Pancreas (tissue), 10 donors: ENCODE measurements at places on chromosomes 6 and 20. TPM values are rescaled to one million over a fixed set of nuclear protein-coding genes. Genes with fewer than 3 reads are reported as not detected.

DNA sequence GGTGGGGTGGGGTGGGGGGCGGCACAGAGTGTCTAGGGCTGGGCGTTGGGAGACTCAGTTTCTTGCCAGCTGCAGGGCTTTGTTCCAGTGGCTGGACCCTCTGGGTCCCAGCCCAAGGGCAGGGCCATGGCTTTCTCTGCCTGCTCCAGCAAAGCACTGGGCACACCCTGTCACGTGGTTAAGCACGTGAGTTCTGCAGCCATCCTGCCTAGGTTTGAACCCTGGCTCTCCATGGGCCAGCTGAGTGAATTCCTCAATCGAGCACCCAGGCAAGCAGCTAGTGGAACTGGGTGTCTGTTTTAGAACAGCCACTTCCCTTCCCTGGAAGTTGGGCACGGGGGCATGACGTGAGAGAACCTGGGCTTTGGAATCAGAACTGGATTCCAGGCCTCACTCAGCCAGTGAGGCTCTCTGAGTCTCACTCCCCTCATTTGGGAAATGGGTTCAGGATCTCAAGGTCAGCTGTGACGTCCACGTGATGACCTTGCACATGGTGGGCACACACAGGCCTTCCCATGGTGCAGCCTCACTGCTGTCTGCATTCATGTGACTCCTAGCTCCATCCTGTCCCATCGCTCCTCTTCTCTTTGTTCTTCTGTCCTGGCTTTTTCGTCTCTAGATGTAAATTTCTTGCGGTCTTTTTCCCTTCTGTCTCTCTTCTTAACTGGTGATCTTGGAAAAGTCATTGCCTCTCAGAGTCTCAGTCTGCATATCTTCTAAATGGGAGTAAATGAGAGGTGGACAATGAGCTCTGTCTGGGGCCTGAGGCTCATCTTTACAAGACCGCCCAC, 45.9 kb downstream of the NOL4L start:
- DNase-seq, result no peak

The BPIFB1 gene
- not detected for total RNA-seq

DNA sequence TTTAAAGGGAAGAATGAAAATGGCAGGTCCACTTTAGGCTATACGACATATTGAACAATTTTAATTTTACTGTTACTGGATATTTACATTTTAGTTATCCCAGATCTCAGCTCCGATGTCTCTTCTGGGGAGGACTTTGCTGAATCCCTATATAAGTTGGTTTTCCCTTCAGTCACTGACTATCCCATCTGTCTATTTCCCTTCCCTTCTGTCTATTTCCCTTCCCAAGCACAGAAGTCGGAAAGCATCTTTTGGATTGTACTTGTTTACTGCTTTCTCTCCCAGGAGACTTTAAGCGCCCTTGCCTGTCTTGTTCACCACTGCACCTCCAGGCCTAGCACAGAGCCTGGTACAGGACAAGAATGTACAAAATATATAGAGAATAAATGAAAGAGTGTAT, 165.8 kb upstream of the SALL4 start:
- no peak for DNase-seq

The FOXQ1 gene
- 3.7 TPM for total RNA-seq

- DNase-seq, result peak; percentile 74
These were observed 5.1 kb downstream of the LAMA5 start for GRCh38 chr20:62361799-62362589.

The HLA-DRA gene
- total RNA-seq, result 19.9 TPM

GRCh38 chr20:17626217-17627007, 55.6 kb downstream of the RRBP1 start:
- peak; percentile 90 for DNase-seq

DNA sequence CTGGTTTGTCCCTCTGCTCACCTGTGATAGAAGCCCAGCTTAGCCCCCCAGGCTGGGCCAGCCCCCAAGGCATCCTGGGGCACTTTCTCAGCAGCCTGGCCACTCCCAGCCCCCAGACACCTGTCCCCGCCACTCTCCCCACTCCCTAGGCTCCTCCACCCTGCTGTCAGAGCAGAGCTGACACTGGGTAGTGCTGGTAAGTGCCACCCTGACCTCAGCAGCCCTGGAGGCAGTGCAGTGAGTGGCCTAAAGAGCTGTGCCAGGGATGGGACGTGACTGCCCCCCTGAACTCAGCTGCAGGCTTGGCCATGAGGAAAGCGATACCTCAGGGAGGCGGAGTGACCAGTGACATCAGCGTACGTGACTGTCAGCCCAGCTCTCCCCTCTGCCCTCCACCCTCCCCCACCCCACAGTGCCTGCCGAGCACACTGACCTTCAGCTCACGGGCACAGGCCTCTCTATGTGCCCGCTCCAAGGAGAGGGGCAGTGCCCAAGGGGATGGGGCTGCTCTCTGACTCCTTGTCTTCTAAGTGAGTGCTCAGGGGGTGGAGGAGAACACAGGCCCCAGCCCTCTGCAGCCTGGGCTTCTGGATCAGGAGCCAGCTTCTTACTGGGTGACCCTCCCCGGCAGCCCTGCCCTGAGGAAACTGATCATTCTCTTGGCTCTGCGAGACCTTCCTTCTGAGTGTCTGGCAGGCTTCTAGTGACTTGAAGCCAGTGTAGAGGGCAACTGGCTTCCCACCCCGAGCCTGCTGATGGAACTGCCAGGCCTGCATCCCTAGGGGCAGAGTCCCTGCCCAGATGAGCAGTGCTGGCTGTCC, 172.7 kb downstream of the MRPL14 start:
- no peak for DNase-seq

- DNase-seq, result no peak
These were observed 31.6 kb upstream of the CCN2 start for GRCh38 chr6:131982740-131983259.

The CDS2 gene
- total RNA-seq, result 25.2 TPM

The ARMC12 gene
- total RNA-seq, result 0.60 TPM

DNA sequence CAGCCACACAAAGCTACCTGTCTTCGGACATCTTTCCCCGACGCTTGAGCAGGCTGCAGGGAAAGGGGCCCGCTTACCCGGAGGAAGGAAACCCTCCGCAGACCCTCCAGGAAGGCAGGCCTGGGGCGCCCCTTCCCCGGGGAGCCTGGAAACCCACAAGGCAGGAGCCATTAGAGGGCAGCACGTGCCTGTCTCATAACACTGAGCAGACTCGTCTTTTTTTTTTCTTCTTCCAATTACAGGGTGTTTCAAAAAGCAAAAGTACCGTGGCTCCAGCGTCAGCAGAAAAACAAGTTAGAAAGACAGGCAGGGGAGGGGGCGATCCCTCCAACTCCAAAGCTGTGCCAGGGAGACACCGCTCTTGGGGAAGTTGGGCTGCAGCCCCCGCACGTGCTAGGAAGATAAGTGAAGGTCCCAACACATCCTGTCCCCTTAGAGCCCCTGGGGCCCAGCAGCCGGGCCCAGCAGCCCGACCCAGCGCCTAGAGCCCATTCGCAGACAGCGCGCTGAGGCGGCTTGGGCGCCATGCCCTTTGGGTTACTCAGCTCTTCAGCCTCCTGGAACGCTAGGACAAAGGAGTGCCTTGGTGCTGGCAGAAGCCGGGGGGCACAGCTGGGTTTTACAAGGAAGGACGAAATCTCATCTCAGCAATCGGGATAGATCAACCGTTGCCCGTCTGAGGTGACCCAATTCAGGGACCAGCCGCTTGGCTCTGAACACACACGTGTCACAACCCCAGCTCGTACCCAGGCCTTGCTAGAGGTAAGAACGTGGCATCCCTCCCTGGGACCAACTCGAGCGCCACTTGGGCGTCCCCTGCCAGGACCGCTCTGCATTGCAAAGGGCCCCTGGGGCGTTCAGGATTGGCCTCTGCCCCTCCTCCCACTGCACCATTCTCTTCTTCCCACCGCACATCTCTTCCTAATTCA, 136.3 kb downstream of the LY86 start:
- peak; percentile 76 for DNase-seq

- DNase-seq, result no peak
These were observed 63.3 kb downstream of the ARHGAP18 start for GRCh38 chr6:129646642-129647041.

DNA sequence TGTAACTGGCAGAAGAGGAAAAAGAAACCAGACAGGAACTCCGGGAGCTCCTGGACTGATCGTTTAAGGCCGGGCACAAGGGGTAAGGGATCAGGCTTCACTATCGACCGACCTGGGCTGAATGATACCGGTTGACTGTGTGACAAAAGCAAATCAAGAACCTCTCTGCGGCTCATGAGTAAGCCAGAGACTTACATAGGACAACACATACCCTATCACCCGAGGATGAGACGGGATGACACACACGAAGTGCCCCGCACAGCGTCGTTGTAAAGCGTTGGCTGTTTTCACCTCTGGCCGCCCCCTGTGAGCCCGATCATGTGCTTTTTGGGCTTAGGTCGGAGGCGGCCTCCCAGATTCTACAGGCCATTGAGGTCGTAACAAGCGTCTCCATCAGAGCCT, 695 bp upstream of the TGIF2 start:
- DNase-seq, result no peak

The BMP6 gene
- total RNA-seq, result 0.14 TPM

The TRIM31 gene
- 0.14 TPM for total RNA-seq

DNA sequence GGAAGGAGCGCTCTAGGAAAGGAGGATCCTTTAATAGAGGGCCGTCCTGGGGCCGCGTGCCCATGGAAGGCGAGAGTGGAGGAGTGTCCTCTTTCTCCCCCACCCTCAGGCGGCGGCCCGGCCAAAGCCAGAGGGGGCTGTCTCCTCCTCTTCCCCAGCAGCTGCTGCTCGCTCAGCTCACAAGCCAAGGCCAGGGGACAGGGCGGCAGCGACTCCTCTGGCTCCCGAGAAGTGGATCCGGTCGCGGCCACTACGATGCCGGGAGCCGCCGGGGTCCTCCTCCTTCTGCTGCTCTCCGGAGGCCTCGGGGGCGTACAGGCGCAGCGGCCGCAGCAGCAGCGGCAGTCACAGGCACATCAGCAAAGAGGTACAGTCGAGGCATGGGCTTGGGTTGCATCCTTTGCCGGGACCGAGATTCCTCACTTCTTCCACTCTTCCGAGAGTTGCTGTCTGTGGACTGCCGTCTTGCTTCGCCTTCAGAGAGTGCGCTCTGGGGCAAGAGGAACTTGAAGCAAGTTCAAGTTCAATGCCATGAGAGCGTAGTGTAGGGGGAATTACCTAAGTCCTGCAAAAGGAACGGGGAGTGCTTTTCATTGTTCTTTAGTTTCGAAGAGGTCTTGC, at the start of gene LAMA2:
TSS of gene LAMA2 (plus strand) at position 148 of the 621 bp plus-strand sequence. CDS start at position 256, 108 bp downstream.
- peak; percentile 27 for DNase-seq

DNA sequence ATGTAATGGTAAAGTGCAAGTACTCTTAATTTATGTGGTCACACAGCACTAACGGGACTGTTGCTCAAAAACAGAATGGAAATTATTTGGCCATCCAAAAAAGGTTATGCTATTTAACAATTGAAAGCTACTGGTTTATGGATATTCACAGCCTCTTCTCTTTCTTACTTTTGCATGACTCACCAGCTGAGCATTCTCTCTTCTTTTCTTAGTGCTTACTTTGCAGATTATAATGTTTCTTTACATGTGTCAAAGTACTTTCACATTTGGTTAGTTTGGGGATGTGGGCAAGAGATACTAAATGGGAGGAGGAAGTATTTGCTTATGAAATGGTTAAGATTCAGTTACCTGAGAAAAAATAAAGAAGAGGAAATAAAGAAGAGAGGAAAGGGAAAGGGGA, 610.5 kb downstream of the HTR1B start:
- DNase-seq, result no peak

DNA sequence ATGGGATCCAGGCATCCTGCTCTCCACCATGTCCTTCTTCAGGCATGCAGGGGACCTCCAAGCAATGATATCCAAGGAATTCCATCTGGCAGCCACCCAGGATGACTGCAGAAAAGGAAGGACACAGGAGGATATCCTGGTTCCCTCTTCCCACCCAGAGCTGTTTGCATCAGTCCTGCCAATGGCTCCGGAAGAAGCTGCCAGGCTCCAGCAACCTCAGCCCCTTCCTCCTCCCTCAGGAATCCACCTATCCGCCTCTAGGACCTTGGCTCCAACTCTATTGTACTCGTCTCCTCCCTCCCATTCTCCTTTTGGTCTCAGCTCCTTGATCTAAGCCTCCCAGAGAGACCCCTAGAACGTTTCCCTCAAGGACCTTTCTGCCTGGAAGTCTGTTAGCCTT, 733 bp upstream of the PSORS1C2 start:
- DNase-seq, result no peak

DNA sequence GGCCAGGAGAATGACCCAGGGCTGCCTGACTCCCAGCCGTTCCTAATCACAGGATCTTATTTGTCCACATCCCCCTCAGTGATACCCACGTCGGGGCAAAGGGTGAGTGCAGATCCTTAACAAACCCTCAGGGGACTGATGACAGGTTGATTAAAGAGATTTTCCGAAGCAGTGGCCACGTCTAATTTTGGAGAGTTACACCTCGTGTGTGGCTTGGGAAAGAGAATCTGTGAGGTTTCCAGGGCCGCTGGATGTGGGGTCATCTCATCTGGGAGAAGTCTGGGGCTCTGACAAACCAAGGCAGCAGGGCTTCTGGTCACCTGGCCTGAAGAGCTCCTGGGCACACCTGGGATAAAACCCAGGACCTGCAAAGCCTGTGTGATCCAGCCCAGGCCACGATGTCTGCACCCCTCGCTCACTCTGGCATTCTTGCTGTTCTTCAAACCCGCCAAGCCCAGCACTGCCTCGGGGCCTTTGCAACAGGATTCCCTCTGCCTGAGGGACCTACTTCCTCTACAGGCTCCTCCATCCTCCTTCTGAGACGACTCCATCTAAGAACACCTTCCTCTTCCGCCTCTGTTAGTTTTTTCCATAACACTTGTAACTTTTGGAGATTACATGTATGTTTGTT, 4.7 kb downstream of the JPH2 start:
- DNase-seq, result no peak

The PLEKHG1 gene
- 3.1 TPM for total RNA-seq

DNA sequence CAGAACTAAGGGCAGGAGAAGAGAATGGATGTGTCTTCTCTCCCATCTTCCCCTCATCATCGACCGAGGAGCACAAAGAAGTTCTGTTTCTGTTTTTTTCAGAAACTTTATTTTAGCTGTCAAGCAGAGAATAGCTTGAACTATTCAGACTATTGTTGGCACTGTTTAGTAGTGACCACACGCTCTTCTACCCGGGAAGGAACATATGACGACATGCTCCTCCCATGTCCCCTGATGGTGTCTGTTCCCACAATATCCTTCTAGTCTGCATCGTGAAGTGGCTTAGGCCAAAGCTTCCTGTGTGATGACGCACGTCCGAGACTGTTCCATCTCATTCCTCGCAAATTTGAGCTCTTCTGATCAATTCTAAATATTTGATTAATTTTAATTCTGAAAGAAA, 27.2 kb upstream of the KIF25 start:
- no peak for DNase-seq

The PAK5 gene
- 1.8 TPM for total RNA-seq

The THBD gene
- 3.7 TPM for total RNA-seq

GRCh38 chr6:118558464-118559217, 10.5 kb downstream of the PLN start:
- DNase-seq, result no peak

DNA sequence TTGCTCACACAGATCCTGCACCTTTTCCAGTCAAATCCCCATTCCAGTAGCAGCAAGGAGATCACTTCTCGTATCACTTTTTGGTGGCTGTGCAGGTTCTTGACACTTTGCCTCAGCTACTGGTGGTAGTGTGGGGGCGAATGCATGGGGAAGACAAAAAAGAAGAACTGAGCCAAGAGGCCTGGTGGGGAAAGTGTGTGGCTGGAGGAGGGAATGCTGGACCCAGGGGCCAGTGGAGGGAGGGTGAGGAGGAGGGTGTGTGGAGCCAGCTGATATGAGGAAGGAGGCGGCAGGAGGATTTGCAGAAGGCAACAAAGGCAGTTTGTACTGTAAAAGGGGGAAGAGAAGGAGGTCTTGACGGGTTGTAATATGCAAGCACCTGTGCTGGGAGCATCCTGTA, 15.7 kb upstream of the HLA-C start:
- DNase-seq, result no peak

GRCh38 chr6:16130932-16131387, 2.1 kb downstream of the MYLIP start:
- peak; percentile 73 for DNase-seq
